ENCODE measurements at places on chromosomes 16 and 17.

GRCh38 chr17:33207231-33207630, 85.9 kb downstream of the ASIC2 start:
- H3K27me3 ChIP-seq: no peaks in the 10 kb centered on the region
- no peak overlapping the region for H3K27ac ChIP-seq
- H3K4me3 ChIP-seq: no peak overlapping the region
- no peaks in the 10 kb centered on the region for H3K36me3 ChIP-seq
- H3K4me1 ChIP-seq: no peaks in the 10 kb centered on the region

DNA sequence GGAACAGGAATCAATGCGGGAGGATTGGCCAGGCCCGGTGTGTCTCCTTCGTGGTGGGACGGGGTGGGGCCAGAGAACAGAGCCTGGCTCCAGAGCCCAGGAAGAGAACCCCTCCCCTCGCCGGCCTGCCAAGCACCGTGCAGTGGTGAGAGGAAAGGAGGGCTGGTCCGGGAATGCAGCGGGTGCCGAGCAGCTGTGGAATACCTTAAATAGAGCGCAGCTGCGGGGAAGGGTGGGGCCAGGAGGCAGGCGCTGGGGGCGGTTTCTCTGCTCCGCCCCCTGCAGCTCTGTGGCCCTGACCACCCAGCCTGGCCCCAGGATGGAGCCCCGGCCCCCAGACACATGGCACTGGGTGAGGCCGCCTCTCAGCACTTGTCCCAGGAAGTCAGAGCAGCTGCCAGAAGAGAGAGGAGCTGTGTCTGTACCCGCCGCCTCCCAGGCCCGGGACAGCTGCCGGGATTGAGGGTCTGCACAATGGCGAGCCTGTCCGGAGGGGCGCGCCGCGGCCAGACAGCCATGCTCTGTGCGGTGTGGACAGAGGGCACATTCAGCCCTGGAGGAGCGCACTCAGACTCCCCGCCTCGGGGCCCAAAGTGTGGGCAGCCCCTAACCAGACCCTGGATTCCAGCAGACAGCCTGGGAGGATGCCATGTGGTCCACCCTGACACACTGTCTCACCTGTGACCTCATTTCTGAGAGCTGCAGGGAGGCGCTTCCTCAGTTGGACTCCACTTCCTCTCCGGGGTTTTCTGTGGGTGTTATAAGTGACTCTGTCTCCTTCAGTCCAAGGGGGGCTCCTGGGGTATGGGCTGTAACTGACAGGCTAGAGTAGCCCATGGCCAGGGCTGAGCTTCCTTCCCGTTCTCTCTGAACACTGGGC, 268.8 kb downstream of the SEC14L1 start:
- peak overlapping the region; percentile 22 for H3K27ac ChIP-seq
- no peaks in the 10 kb centered on the region for H3K27me3 ChIP-seq
- peaks cover 24% of the 10 kb centered on the region for H3K4me1 ChIP-seq
- no peak overlapping the region for H3K4me3 ChIP-seq
- no peak for DNase-seq

DNA sequence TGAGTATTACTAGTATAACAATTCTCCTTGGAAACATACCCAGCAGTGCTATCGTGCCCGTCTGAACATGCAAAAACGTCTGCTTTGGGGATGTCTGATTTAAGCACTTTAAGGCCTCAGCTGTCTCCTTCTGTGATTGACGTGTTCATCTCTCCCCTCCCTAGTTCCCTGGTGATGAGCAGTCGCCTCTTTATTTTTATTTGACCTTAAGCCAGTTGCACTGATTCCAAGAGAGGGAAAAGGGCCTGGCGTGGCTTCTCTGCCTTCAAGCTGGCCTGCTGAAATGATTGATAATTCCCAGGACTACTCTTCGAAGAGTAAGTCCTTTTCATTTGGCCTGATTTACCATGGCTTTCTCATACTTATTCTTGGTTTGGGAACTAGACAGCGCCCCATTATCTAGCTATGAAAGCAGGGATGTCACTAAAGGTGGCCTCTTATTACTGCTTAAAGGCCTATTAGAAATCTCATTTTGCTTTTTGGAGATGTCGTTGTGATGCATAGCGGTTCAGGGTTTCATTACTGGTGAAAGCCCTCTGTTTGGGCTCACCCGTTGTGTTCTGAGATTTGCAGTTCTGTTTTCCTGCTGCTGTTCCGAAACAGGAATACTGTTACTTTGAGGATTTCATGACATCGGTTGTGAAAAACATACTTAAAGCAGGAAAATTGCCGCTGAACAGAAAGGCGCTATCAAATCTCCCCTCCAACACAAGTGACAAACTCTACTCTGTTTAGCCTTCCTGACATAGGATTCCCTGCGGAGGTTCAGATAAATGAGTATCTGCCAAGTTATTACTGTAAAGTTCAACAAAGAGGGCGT, 65.5 kb downstream of the IQCK start:
- no peaks in the 10 kb centered on the region for H3K36me3 ChIP-seq
- H3K4me1 ChIP-seq: peaks cover 16% of the 10 kb centered on the region
- H3K27ac ChIP-seq: no peak overlapping the region
- no peaks in the 10 kb centered on the region for H3K27me3 ChIP-seq

DNA sequence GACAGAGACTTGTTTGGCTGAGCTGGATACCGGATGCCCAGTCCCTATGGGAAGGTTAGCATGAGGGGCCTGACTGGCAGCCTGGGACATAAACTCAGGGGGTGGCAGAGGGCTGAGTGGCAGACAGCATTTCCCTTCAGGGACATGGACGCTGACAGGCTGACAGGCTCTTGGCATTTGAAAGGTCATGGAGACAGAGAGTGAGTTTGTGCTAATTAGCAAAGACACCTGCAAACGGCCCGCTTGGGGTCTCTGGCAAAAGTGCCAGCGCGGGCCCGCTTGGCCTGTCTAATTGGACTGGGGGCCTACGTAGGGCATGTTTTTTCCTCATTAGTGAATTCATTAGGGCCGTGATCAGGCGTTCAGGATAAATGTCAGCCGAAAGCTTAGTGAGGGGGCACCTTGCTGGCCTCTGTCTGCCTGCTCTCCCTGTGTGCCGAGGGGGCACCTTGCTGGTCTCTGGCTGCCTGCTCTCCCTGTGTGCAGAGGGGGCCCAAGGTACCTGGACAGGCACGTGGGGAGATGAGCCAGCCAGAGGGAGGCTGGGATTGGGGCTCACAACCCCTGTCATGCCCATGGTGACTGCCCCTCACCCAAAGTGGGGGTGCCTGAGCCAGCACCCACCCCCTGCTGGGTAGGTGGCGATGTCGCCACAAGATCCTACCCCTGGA, 7.7 kb downstream of the NECAB2 start:
- H3K36me3 ChIP-seq: peaks cover 5% of the 10 kb centered on the region
- DNase-seq: no peak
- H3K27ac ChIP-seq: no peak overlapping the region
- H3K27me3 ChIP-seq: no peaks in the 10 kb centered on the region
- H3K4me1 ChIP-seq: no peaks in the 10 kb centered on the region

DNA sequence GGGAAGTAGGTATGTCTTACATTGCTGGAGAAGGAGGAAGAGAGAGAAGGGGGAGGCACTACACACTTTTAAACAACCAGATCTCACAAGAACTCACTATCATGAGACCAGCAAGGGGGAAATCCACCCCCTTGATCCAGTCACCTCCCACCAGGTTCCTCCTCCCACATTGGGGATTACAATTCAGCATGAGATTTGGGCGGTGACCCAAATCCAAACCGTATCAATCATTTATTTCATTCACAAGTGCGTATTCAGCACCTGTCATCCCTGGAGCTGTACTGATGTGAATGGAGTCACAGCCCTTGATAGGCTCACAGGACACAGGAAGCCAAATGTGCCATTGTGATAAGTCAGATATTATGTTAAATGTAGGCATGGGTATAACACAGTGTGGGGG, 228.3 kb upstream of the HSBP1 start:
- no peaks in the 10 kb centered on the region for H3K4me1 ChIP-seq
- DNase-seq: no peak
- no peak overlapping the region for H3K4me3 ChIP-seq
- no peak overlapping the region for H3K27ac ChIP-seq

DNA sequence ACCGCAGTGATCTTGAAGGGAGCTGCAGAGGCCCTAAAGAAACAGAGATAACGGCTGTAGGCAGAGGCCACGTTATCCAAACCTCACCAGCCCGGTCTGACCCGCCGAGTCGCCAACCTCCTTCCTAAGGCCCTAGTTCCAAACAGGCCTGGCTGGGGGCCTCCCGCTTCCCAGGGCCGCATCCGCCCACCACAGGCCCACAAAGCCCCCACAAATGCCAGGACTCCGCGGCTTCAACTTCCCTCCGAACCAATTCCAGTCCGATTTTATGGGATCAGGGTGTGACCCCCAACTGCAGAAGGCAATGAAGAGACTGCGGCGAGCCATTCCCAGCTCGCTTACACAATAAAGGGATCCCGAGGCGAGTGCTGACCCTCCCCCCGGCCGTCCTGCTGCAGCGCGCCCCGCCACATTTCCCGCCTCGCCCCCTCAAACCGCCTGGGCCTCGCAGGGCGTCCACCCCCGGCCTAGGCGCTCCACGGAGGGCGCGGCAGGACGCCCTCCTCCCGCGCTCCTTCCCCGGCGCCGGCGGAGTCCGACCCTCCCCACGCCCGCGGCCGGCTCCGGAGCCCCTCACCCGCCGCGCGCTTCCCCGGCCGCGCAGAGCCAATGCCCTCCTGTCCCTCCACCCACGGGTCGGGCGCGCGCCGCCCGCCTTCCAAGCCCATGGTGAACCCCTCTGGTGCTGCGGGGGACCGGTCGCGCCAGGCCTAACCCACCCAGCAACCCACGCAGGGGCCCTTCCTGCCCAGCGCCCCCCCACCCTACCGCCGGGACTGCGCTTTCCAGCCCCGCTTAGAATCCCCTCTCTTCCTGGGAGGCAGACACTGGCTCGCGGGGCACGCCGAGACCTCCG, 926 bp downstream of the MYH10 start:
- peak overlapping the region; percentile 82 for H3K4me3 ChIP-seq
- peaks cover 12% of the 10 kb centered on the region for H3K4me1 ChIP-seq
- DNase-seq: no peak
- no peaks in the 10 kb centered on the region for H3K36me3 ChIP-seq

DNA sequence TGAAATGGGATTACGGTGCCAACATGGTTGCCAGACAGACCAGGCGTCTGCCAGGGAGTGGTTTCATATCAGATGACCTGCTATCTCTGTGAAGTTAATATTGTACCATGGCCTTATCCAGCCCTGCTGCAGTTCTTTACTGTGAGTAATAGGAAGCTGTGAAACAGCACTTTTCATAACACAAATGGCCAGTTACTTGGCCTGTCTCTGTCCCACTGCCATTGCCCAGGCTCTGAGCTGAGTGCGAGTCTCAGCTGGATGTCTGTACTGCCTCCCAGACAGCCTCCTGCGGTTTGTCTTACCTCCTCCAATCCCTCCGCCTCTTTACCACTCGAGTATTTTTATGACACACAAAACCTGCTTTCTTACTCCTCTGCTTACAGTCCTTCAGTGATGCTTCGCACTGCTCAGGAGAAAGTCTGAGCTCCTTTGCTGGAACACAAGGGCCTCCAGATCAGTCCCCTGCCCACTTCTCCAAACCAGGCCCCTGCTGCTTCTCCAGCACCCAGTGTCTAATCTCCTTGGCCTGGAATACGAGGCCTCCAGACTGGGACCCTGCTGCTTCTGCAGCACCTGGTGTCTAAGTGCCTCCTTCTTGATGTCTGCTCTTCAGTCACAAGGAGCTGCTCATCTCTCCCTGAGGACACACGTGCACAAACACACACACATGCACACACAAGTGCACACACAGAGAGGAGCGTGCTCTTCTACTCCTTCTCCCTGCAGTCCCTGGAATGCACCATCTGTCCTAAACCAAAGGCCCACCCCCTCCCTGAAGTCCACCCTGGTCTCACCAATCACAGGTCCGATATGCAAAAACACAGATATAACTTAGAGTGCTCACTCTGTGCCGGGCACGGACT, 17.1 kb upstream of the RHOT1 start:
- no peak for DNase-seq
- no peaks in the 10 kb centered on the region for H3K36me3 ChIP-seq
- peaks cover 2% of the 10 kb centered on the region for H3K4me1 ChIP-seq
- peaks cover 2% of the 10 kb centered on the region for H3K27me3 ChIP-seq
- H3K27ac ChIP-seq: no peak overlapping the region

- peaks cover 20% of the 10 kb centered on the region for H3K4me1 ChIP-seq
- no peak overlapping the region for H3K27ac ChIP-seq
- no peaks in the 10 kb centered on the region for H3K36me3 ChIP-seq
- no peak overlapping the region for H3K4me3 ChIP-seq
- H3K27me3 ChIP-seq: no peaks in the 10 kb centered on the region
These were observed 256.1 kb downstream of the CPPED1 start for GRCh38 chr16:12547608-12547922.

DNA sequence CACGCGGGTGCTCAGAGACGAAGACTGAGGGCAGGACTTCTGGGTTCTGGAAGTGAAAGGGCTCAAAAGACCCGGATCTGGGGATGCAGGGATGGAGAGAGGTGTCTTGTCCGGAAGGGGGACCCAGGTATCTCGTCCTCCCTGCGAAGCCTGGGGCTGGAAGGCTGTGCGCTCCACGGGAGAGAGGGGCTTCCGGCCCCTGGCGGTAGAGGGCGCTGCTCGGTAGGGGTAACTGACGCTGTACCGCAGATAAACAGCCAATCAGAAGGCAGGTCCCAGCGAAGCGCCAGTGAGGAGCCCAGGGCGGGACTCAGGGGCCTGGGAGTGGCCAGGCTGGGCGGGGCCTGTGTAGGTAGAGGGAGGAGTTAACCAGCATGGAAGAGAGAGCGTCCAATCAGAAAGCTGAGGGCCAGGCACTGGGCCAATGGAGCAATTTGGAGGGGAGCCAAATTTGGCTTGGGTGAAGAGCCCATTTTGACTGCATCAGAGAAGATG, 804 bp downstream of the TGFB1I1 start:
- H3K27ac ChIP-seq: no peak overlapping the region
- H3K4me3 ChIP-seq: peak overlapping the region; percentile 61
- no peak for DNase-seq

DNA sequence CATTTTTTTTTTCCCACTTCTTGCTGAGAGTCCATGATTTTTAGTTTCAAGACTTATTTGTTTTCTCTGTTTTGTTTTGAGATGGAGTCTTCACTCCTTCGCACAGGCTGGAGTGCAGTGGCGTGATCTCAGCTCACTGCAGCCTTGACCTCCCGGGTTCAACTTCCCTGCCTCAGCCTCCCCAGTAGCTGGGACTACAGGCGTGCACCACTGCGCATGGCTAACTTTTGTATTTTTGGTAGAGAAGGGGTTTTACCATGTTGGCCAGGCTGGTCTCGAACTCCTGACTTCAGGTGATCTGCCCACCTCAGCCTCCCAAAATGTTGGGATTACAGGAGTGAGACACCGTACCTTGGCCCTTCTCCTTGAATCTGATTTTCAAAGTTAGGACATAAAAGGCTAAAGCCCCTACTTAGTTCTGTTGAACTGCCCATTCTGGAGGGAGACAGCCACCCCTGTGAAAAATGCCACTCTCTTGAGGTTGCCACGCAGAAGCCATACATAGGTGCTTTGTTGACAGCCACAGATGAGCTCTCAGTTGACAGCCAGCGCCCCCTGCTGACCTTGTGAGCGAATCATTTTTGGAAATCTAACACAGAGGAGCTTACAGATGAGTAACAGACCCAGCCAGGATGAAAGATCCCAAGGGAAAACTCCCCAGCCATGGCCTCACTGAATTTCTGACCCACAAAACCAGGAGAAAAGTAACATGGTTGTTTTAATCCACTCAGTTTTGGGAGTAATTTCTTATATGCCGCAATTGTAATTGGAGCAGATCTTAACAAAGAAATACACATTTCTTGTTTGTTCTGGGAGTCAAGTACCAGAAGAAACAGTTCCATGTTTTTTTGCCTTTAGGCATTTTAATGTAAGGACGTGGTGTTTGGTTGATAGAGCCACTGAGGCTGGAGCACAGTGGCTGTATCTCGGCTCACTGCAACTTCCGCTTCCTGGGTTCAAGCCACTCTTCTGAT, 38.8 kb downstream of the PKD1L3 start:
- H3K4me1 ChIP-seq: no peaks in the 10 kb centered on the region
- H3K36me3 ChIP-seq: no peaks in the 10 kb centered on the region
- H3K27ac ChIP-seq: no peak overlapping the region
- DNase-seq: peak; percentile 82

GRCh38 chr17:1260086-1260769, 10.0 kb upstream of the BHLHA9 start:
- H3K27me3 ChIP-seq: peaks cover 3% of the 10 kb centered on the region
- DNase-seq: no peak
- no peak overlapping the region for H3K4me3 ChIP-seq
- no peaks in the 10 kb centered on the region for H3K36me3 ChIP-seq
